ENCODE measurements at places on chromosomes 12 and 14.
A peak's percentile ranks its signal among the peaks of the same experiment; 100 is the strongest.

GRCh38 chr14:32201193-32201815, 541 bp upstream of the RNU6-7 start:
- DNase-seq: peak; percentile 50

DNA sequence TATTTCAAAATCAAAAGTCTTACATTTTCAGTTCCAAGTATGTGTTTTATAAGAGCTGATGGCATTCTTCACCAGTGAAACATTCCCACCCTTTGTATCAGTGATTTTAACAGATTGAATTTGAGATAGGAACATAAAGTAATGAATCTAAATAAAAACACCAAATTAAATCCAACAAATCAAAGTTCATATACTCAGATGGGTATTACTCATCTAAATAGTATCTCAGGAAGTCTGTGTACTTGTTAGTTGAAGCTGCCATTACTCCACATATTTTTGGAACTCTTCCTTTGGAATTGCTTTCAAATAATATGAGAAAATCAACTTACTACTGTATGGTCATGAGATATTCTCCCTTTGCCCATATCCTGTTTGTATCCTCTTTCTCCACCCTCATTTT, 89.1 kb downstream of the MIA2 start:
- DNase-seq: no peak

DNA sequence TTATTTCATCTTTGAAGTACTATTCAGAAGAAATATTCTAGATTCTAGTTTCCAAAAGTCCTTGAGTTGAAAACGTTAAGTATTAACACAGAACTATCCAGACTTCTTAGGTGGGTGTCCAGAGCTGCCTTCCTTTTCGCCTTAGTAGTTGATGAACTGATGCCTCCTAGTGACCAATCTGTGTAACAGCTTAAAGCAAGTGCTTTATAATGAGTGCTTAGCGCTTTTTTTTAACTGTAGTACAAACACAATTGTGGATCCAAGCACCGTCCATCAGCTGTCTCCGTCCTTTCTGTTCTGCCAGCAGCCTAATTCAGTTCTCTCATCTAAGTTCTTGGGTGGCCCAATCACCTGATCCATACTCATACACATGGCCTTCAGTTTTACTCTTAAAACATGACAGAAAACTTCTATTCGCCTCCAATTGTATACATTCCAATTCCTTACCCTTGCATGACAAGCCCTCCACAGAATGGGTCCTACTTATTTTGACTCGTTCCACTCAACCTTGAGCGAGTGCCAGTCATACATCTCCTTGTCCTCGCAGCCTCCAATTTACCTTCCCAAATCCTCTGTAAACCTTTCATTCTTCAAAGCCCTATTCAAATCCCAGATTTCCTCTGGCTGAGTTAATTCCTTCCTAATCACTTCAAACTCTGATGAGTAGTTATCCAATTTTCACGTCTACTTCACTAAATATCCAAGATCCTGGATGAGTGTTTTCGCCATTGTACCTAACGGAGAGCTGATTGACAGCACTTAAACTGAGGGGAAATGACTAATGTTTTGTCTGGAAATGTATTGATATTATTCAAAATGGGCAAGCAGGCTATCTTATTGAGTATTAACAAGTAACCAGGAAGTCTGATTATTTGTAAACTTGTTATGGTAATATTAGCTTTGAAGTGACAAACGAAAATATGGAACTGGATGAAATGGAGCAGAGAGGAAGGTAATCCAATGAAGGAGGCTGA, 5.8 kb upstream of the PHLDA1 start:
- DNase-seq: no peak

DNA sequence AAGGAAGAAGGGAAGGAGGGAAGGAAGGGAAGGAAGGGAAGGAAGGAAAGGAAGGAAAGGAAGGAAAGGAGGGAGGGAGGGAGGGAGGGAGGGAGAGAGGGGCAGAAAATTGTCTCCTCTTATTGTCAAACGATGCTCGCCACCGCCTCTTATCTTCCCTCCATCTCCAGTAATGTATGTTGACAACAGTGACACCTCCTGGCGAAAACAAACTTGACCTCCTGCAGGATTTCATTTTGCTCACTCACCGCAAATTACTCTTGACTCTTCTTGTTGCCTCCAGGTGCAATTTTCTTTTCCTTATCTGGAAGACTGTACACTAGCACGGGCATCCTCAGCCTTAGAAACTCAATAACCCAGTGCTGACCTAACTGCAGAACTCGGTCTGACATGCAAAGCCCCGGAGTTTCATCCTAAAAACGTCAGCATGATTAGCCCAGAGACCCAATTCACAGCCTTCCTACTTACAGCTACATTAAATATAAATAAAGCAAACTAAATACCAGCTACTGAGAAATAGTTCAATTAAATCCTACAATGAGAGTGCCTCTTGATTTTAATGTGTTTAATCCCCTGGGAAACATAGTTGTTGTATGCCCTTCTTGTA, 512.4 kb upstream of the TMPO start:
- no peak for DNase-seq

GRCh38 chr14:67173719-67174118, 15.5 kb upstream of the GARIN2 start:
- no peak for DNase-seq

- peak; percentile 49 for DNase-seq
Measured at GRCh38 chr14:49893309-49894213, 679 bp downstream of the ARF6 start.

- no peak for DNase-seq
Measured at GRCh38 chr14:94748667-94749347, 21.1 kb downstream of the GSC start.

DNA sequence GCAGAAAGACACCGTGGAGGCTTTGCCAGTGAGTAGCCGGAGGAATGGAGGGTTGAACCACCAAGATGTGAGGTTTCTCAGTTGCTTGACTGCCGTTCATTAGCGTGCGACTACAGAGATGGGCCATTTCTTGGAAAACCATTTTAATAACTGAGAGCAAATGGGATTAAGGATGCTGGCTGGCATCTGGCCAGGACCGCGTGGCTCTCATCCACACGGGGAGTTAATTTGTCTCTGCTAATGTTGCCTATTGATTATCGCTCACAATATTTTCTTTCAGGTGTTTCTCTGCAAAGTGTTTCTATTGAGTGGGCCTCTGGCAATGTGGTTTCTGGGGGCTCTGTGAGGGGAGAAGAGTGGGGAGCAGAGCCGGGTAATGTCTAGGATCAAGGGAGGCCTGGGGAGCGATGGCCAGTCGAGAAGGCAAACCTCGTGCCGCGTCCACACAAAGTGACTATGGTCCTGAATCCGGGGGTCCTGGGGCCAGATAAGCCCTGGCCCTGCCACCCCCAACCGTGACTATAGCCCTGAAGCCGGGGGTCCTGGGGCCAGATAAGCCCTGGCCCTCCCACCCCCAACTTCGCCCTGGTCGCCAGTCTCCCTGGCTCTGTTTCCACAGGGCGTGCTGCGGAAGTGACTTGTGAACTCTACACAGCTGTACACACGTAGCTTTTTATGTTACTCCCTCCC, 110.6 kb downstream of the PRMT8 start:
- no peak for DNase-seq

DNA sequence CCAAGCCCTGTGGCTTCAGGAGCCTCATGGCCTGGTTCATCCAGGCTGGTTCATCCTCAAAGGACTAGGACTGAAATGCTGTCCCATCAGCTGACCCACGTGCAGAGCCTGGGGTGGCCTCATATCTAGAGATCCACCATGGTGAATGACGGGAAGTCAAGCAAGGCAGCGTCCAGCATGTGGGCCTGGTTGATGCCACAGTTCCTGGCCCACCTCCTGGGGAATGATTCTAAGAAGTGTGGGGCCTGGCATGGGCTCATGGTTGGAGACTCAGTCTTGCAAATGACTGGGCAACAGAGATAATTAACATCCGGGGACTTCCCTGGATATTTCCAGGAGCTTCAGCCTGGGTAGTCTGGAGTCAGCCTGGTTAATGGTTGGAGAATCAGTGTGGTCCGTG, 302.4 kb upstream of the SFSWAP start:
- no peak for DNase-seq
